Cortex of kidney (tissue), 1 donor: ENCODE measurements at places on chromosomes 16 and 17.

DNA sequence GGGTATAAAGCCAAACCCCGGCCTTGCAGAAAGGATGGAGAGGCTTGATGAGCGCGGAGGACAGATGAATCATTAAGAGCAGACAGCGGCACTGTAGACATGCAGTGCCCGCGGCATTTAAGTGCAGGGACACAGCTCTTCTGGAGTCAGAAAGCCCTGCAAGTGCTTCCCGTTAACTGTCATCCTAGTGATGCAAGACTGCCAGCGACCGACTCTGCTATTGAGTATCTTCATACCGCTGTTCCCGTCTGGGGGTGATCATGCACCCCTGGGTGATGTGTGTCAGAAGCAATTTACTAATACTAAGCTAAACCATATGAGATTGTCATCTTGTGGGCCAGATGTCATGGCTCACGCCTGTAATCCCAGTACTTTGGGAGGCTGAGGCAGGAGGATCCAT, 101.0 kb downstream of the ABCC6 start:
- no peak for DNase-seq

DNA sequence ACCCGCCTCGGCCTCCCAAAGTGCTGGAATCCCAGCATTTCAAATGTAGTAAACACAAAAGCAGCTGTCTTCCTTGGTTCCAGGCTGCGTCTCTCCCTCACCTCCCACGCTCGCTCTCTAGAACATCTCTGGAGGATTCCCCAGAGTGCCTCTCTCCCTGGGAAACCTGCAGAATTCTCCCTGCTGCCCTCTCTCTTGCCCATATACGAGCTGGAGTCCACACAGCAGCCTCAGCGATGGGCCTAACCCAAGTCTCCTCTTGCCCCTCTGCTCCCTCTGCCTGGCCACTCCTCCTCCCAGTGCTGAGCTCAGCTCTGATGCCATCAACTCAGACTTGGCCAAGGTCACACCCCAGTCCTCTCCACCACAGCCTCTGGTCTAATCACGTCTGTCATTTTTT, 10.6 kb downstream of the GPRC5B start:
- DNase-seq, result no peak

- no peak for DNase-seq
These were observed at the start of gene COPRS for GRCh38 chr17:31858642-31859486. TSS of gene COPRS (minus strand) at chr17:31859244. CDS start at chr17:31859199, 45 bp downstream.

GRCh38 chr17:18041776-18042175, 2.6 kb downstream of the GID4 start:
- DNase-seq, result no peak

- no peak for DNase-seq
These were observed 189.3 kb downstream of the AATF start for GRCh38 chr17:37137906-37138514.

GRCh38 chr17:49516180-49516579, 21.1 kb downstream of the NGFR start:
- DNase-seq, result no peak

DNA sequence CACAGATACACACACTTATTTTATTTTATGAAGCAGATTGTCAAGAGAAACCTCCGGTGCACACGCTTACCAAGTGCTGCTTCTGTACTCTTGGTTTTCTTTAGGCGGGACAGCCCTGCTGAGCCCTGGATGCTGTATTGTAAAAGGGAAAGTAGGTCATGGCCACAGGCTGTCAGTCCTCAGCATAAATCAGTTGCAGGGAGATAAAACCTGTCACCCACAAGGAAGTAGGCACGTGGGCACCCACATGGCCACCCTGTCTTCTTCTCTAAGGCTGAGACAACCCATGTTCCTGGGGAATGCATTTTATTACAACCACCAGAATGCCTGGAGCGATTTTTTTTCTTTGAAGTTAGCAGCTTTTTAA, 59.3 kb downstream of the ASIC2 start:
- DNase-seq, result no peak

DNA sequence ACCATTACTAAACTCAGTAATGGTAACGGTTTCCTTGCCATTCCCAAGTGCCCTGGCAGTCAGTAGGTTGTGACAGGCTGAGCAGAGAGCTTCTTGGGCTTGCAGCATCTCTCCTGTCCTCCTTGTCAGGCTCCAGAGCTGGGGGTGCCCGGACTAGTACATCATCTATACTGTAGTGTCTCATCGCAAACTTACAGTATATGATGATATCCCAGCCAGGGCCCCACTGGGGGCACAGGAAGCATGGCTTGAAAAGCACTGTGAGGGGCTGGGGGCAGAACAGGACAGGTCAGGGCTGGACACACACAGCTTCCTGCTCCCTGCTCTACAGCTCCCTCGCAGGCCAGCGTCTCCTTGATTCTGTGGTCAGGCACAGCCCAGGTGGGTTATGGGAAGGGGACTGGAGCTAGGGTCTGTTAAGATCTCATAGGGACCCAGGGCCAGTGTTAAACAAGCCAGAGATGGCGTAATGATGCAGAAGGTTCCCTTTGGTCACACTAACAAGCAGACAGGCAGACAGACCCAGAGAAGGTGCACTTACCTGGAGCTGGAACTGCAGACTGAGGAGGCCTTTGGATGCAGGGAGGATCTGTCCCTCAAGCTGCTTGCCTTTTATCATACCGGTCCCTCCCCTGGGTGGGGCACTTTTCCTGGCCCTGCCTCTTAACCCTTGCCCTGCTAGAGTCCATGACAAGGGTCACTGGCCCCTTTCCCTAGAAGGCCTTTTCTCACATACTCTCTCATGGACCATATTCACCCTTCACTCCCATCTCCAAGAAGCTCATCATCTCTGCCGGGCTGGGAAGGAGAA, 6.8 kb downstream of the ERAL1 start:
- DNase-seq, result no peak

GRCh38 chr17:58335061-58335731, 6.6 kb upstream of the TSPOAP1 start:
- DNase-seq, result no peak

DNA sequence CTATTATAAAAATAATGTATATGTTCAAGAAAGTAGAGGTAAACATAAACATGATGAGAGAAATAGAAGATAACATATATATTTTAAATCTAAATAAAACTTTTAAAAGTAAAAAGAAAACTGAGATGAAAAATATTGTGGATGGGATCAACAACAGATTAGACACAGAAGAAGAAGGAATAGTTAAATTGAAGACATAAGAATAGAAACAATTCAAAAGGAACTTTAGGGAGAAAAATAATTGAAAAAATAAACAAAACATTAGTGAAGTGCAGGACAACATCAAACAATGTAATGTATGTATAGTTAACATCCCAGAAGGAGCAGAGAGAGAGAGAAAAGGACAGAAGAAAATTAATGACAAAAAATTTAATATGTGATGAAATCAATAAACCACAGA, 228.1 kb upstream of the TNRC6C start:
- DNase-seq, result no peak

DNA sequence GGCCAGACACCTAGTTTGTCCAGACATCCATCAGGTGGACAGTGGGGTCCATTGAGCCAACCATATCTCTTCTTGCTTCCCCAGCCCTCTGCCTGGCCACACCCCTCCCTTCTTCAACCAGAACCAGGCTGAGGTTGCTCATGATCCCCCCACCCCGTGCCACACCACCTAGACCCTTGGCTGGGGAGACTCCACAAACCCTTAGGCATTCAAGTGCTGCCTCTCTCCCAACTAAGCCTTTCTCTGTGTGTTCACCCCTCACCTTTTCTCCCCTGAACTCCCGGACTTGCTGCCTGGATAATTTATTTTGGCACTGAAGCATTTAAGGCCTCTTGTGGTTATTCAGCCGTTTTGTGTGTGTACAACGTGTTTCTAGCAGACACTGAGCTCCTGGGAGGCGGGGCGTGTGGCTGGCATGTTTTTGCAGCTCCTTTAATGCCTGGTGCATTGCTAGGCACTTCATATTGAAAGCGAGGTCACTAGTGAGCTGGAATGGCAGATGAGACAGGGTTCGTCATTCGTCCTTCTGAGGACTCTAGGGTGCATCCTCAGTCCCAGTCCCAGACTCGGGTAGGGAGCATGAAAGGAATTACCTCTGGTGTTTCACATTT, 28.7 kb downstream of the CACNA1G start:
- DNase-seq, result no peak

GRCh38 chr16:82169861-82170845, at the start of gene MPHOSPH6:
TSS of gene MPHOSPH6 (minus strand) at chr16:82170224. CDS start at chr16:82170175, 49 bp downstream.
- peak; percentile 51 for DNase-seq

DNA sequence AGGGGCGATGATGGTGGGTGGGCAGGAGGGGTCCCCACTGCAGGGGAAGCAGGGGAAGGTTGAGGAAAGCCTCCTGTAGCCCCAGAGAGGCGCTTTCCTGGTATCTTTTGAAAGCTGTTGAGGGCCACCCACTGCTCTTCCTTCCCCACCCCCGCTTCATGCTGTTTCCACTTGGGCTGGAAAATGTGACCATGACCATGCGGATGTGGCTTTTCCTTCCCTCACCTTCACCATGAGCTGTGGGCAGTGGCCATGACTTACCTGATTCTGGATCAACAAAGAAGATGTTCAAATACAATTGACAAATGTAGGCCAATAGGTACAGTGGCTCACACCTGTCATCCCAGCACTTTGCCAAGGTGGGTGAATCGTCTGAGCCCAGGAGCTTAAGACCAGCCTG, 13.8 kb downstream of the MVP start:
- no peak for DNase-seq

- DNase-seq, result no peak
These were observed 18.5 kb downstream of the TOP2A start for GRCh38 chr17:40399185-40399584.

DNA sequence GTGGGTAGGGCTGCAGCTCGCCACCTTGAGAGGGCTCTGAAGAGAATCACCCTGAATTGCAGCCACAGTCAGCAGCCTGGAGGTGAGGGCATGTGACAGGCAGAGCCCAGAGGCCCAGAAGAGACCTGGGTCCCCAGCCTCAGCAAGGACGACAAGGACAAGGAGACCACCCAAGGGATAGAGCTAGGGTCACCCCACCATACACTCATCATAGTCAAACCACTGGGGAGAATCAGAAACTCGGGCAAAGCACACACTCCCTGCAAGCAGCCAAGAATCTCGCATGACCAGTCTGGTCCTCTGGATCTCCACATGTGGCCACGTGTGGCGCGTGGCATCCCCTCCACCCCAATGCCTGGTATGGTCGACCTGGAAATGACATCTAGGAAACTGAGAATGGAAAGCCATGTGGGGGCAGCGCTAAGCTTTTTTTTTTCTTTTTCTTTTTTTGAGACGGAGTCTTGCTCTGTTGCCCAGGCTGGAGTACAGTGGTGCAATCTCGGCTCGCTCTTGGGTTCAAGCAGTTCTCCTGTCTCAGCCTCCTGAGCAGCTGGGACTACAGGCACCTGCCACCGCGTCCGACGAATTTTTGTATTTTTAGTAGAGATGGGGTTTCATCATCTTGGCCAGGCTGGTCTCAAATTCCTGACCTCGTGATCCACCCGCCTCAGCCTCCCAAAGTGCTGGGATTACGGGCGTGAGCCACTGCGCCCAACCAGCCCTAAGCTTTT, 4.6 kb upstream of the SPHK1 start:
- no peak for DNase-seq

GRCh38 chr16:56262551-56263245, 71.4 kb downstream of the GNAO1 start:
- DNase-seq, result no peak

GRCh38 chr17:2277429-2278170, 26.0 kb downstream of the SMG6 start:
- no peak for DNase-seq

DNA sequence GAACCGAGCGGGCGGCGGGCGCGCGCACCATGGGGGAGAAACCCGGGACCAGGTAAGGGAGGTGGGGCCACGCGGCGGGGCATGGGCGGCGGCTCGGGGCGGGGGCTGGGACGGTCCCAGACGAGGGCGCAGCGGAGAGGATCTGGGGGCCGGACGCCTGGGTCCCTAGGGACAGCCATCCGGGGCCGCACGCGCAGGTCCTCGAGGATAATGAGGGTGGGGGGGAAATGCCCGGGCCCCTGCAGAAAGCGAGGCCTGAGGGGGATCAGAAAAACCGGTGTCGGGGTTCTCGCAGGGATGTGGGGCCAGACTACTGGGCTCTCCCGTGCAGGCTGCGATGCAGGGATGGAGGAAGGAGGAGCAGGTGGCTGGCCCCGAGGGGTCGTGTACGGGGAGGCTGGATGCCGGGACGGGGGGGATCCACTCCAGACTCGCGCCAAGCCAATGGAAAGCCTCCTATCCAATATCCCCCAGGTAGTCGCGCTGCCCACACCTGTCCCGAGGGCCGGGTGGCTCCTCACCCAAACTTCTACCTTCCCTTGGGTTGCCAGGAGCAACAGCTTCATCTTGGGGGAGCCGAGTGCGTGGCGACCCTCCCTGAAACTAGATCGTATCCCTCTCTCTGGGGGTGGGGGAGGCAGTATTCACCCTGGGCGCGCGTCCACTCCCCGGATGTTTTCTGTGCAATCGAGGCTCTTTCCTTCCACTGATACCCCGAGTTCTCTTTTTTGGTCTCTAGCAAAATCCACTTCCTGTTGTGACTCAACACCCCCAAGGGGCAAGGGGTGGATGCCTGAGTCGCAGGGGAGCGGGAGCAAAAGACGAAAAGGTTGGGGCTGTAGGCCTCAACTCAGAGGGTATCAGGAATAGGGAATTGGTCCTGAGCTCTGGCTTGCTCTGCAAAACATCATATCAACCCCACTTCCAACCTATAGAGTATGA, 532 bp downstream of the ARRB2 start:
- DNase-seq, result no peak

DNA sequence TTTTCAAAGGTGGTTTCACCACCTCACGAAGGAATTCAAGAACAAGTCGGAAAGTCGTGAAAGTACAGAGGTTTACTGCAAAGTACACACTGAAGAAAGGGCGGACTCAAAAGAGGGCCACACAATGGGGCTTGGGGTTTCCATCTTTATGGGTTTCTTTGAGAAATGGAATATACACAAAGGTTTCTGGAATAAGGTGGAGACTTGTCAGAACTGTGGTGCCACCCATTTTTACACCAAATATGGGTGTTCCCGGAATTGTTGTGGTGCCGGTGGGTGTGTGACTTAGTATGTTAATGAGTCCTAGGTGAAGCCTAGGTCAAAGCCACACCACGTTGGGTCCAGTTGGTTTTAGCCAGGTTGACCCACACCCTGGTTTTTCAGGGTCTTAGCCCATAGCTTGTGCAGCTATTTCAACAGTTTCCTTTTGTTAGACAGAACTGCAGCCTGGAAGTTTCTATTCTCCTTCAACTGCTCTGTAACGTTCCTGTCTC, 567 bp upstream of the GCSH start:
- DNase-seq, result no peak

DNA sequence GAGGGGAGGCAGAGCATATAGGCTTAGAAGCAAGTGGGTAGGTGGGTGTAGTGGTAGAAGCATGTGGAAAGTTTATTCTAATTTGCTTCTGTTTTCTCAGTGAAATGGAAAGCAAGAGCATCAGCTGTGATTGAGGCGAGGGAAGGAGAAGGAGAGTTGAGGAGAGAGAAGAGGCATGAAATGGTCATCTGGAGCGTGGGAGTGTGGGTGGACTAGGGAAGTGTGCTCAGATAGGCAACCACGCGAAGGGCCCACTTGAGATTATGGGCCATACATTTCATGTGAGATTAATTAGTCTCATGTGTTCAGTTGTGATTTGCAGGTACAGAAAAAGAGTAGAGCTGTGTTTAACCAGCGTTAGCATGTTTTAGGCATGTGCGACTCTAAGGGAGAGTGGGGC, 20.8 kb upstream of the CDC6 start:
- no peak for DNase-seq

GRCh38 chr16:81623365-81624102, 155.6 kb upstream of the PLCG2 start:
- no peak for DNase-seq

- no peak for DNase-seq
These were observed 12.8 kb downstream of the CYTH1 start for GRCh38 chr17:78769196-78769773.
